ENCODE measurements at places on chromosomes 5 and 9.

DNA sequence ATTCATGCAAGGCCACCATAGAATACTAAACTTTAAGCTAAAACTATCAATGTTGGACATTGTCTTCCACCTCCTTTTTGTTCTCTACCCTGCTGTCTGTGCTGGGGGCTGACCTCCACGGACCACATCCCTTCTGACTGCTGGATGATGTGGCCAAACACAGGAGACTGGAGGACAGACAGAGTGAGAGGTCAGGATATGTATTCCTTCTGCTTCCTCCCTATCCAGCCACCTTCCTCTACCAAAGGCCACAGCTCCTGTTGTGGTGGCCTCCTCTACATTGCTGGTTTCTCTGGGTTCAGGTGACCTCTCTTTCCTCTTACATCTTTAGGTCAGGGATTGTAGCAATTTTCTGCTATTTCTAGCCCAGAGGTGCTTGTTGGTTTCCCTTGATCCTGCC, 148.1 kb downstream of the ACTBL2 start:
- no peak for DNase-seq

DNA sequence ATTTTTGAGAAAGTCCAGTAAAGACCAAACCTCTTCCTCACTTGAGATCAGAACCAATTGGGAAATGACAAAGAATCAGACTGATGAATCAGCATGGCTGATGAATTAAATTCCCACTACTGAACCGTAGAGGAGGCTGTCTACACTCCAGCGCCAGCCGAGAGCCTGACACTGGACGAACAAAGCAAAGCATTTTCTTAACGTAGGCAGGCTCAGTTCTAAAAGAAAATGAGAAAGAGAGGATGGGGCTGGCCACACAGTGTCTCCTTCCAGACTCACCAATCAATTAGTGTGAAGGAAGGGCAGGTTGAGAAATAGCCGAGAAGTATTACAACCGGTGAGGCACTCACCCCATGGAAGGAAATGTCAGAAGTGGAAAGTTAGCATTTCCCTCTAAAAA, 49.4 kb downstream of the ITGA1 start:
- DNase-seq, result no peak

GRCh38 chr5:148733601-148734438, 79.5 kb upstream of the HTR4 start:
- peak; percentile 23 for DNase-seq

- DNase-seq, result no peak
These were observed 197.3 kb downstream of the BNC2 start for GRCh38 chr9:16673171-16673570.
